ENCODE measurements at places on chromosomes 5 and 9.

- no peak for DNase-seq
Observed at GRCh38 chr5:100901821-100902341, 1.2 kb downstream of the ST8SIA4 start.

DNA sequence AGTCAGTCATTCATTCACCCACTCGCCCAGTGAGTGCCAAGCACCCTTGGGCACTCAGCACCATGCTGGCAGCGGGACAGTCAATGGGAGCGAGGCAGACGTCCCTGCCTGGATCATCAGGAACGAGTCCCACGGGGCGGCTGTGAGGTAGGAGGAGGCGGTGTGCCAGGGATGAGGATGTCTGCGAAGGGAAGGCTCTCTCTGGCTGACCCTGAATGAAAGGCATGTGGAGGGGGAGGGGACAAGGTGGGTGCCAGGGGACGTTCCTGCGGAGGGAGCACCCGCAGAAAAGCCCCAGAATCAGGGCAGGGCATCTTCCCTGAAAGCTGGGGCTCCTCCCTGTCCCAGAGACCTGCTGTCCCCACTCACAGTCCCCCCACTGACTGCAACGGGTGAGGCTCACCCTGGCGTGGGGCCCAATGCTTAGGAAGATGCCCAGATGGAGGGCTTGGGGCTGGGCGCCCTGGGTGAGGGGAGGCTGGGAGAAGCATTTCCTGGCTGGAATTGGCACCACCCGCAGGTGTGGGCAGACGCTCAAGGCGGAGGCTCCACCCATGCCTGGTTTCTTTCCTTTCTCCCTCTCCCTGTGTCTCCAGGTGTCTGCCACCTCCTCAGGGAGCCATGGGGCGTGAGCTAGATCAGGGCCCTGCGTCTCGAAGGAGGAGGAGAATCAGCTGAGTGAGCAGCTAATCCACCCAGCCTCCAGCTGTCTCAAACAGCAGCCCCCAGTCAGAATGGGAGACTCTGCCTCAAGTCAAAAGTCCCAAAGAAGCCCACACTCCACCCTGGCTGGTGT, 179.0 kb upstream of the PPP1R26 start:
- peak; percentile 53 for DNase-seq

DNA sequence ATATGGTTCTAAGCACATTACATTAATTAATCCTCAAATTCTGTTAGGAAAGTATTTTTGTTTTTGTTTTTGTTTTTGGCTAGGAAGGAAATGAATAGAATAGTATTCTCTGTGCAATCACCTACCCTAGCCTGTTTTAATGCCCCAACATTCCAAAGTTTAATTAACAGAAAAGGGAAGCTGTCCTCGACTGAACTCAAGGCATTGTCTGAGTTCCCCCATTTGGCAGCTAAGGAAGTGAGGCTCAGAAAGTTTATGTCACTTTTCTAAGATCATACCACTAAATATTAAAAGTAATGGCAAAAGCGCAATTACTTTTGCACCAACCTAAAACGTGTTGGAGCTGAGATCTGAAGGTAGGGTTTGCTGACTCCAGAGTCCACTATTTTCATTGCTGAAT, 59.8 kb downstream of the FGF1 start:
- no peak for DNase-seq

GRCh38 chr5:10485142-10485795, 43.6 kb downstream of the ROPN1L start:
- DNase-seq = peak; percentile 59

GRCh38 chr9:117224695-117225094, 190.2 kb downstream of the ASTN2 start:
- DNase-seq = no peak

Data from D341Med (cell line).